ENCODE measurements at places on chromosomes 12 and 14. TPM values are rescaled to one million over a fixed set of nuclear protein-coding genes. Genes with fewer than 3 reads are reported as not detected.

LRTM2 gene
- total RNA-seq: not detected

GRCh38 chr14:27409944-27410343, 812.1 kb upstream of the NOVA1 start:
- no peak overlapping the region for H3K4me3 ChIP-seq
- no peak for DNase-seq
- H3K4me1 ChIP-seq: no peaks in the 10 kb centered on the region
- H3K27ac ChIP-seq: no peak overlapping the region

CMTM5 gene
- not detected for total RNA-seq

TGM1 gene
- 2.2 TPM for total RNA-seq

DNA sequence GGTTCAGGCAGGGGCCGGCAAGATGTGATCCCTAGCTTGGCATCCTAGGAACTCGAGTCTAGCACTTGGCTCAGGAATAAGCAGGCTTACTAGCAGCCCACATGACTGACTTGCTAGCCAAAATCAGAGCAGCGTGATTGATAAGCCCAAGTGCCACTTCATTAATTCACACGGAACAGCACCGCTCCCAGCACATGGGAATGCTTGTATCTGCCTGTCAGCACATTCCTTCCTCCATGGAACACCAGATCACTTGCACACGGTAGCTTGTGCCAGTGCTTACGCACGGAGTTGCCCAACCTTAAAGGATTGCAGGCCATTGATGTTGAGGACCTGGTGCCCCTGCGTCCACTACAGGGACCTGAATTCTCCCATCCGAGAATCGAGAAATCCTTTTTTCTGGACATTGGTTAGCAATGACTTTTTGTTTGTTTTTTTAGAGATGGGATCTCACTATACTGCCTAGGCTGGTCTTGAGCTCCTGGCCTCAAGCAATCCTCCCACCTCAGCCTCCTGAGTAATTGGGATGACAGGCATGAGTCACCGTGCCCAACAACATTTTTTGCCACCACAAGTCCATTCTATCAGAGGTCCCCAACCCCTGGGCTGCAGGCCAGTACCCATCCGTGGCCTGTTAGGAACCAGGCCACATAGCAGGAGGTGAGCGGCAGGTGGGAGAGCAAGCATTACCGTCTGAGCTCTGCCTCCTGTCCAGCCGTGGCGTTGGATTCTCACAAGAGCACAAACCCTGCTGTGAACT, 30.6 kb upstream of the TSPAN9 start:
- H3K36me3 ChIP-seq: peaks cover 10% of the 10 kb centered on the region
- H3K4me1 ChIP-seq: no peaks in the 10 kb centered on the region

DNA sequence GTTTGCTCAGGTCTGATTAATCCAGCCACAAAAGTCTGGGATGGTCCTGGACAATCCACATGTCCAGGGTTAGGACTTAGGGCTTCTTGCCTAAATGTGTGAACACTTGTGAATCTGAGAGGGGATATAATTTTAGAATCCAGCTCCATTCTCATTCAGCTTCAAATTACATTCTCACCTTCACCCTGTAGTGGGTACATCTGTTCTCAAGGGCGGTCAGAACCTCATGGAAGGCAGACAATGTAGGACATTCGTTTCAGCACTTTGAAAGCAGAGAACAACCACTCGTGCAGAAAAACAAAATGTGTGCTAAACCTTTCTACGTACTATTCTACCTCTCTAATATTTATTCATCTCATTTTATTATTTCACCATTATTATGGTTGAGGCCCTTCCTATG, 1.2 kb downstream of the TMEM229B start:
- H3K4me3 ChIP-seq: no peak overlapping the region
- H3K36me3 ChIP-seq: no peaks in the 10 kb centered on the region
- no peak overlapping the region for H3K27ac ChIP-seq
- DNase-seq: no peak
- H3K27me3 ChIP-seq: no peaks in the 10 kb centered on the region
